Panc1 (cell line): ENCODE measurements at places on chromosomes 12 and 14. TPM values are rescaled to one million over a fixed set of nuclear protein-coding genes. Genes with fewer than 3 reads are reported as not detected.
A peak's percentile ranks its signal among the peaks of the same experiment; 100 is the strongest.

Gene VRTN
- total RNA-seq = not detected

Gene PLEKHG7
- total RNA-seq = not detected

Gene SOCS4
- total RNA-seq = 19.9 TPM

DNA sequence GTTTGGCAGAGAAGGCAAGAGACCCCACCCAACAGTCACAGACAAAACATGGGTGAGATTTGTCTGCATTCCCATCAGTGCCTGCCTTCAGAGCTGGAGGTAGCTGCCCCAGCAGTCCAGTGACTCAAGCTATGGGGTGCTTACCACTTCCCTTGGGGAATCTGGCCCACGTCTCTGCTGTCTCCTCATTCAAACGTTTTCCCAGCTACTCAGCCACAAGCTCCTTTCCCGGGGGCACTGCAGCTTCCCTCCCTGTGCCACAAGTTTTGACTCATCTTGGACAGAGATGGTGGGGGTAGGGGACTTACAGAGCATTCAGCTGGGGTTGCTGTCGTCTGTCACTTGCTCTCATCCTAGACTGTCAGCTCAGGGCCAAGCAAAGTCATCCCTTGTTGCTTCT lies 66.6 kb downstream of the FBXL14 start:
- no peaks in the 10 kb centered on the region for H3K27me3 ChIP-seq
- DNase-seq = no peak
- 0 out of 2 replicates have a peak overlapping the region, but pooled peaks have one; percentile 44 for H3K27ac ChIP-seq
- peaks cover 10% of the 10 kb centered on the region for H3K4me1 ChIP-seq
- H3K36me3 ChIP-seq = no peaks in the 10 kb centered on the region

- no peak overlapping the region for H3K4me3 ChIP-seq
- no peaks in the 10 kb centered on the region for H3K4me1 ChIP-seq
- DNase-seq = no peak
- no peak overlapping the region for H3K27ac ChIP-seq
Observed at GRCh38 chr12:92464911-92465310, 237.9 kb upstream of the PLEKHG7 start.

- no peaks in the 10 kb centered on the region for H3K4me1 ChIP-seq
- H3K4me3 ChIP-seq = no peak overlapping the region
- no peaks in the 10 kb centered on the region for H3K27me3 ChIP-seq
- H3K27ac ChIP-seq = no peak overlapping the region
- no peaks in the 10 kb centered on the region for H3K36me3 ChIP-seq
- DNase-seq = no peak
Observed at GRCh38 chr12:53118751-53119300, 15.5 kb downstream of the SOAT2 start.

DNA sequence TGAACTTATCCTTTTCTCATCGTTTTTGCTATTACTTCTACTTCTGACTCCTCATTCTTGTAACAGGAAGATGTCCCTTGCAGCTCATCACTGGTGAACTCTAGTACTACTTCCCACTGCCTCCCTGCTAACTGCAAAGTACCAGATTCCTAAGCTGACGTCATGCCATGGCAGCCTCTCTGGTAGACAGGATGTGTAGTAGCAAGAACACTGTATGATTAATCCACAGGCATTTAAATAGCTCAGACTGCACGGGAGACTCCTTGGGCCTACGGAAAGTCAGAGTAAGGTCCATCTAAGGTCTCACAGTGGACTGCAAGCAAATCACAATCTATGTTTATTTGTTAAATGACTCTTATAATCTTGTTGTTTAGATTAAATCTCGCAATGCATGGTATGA lies 43.5 kb downstream of the DNAI7 start:
- peak; percentile 75 for DNase-seq
- no peak overlapping the region for H3K4me3 ChIP-seq
- no peaks in the 10 kb centered on the region for H3K36me3 ChIP-seq
- no peaks in the 10 kb centered on the region for H3K4me1 ChIP-seq
